CD4-positive, alpha-beta T cell treated with Interleukin-6 at 100 ng/mL for 8 hours (primary cell): ENCODE measurements at places on chromosomes 12 and 14.

- no peak for DNase-seq
Observed at GRCh38 chr14:100903672-100904185, at the start of gene RTL1. Gene RTL1 (minus strand): TSS chr14:100903722. CDS start chr14:100884788, 18,934 bp downstream.

DNA sequence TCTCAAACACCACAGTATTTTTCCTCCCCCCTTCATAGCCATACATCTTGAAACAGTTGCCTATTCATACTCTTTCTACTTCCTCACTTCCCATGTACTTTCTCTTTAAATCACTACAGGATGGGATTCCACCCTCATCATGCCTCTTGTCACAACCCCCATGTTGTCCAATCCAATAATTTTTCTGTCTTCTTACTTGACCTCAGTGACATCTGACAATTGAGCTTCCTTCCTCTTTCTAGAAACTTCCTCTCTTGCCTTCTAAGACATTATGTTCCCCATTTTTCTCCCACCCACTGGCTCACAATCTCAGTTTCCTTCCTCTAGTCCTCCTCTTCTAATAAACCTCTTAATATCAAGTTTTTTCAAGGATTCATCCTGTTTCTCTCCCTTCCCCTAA is 5.3 kb downstream of the C2CD5 start:
- DNase-seq: no peak

GRCh38 chr14:64197996-64198395 is 96.2 kb downstream of the ESR2 start:
- no peak for DNase-seq

DNA sequence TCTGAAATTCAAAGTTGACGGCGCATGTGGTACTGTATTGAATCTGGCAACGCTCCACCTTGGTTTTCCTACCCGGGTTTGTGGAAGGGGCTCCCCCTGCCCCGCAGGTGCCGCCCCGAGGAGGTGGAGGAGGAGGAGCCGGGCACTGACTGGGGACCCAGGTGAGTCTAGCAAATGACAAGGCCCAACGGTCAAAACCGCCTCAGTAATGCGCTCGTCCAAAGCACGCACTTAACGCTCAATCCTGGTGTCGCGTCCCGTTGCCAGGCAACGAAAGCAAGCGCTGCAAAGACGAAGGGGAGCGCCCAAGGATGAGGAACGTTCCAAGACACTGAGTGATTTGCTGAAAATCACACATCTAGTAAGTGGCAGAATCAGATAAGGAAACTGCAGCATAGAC is 24.0 kb upstream of the CLEC4E start:
- DNase-seq: no peak

DNA sequence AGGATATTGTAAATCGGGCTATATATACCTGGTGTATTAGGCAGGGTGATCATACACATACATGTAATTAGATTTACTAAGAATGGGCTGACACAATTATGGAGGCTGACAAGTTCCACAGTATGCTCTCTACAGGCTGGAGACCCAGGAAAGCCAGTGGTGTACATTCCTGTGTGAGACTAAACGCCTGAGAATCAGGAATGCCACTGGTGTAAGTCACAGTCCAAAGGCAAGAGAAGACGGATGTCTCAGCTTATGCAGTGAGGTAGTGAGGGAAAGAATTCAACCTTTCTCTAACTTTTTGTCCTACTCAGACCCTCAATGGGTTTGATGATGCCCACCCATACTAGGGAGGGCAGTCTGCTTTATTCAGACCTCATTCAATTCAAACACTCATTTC is 57.1 kb downstream of the METTL25 start:
- DNase-seq: no peak

GRCh38 chr14:95015046-95015445 is 142.3 kb downstream of the DICER1 start:
- no peak for DNase-seq

DNA sequence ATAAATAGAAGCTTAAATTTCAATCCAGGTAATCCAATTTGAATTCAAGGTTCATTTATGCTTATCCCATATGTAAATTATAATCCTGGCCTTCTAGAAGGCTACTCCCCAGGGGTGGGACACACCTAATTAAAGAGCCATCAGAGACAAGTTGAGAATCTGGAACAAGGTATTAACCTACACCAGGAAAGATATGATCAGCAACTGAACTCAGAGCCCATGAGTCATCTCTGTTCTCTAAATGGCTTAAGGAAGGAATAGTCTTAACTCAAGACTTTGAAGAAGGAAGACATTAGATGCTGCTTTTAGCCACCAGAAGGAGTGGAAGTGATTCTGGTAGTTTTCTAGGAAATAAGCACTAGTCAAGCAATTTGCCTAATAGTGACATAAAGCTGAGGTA is 88.0 kb downstream of the KIF21A start:
- DNase-seq: no peak

- DNase-seq: no peak
Observed at GRCh38 chr14:36657399-36658122, 4.1 kb upstream of the PAX9 start.

DNA sequence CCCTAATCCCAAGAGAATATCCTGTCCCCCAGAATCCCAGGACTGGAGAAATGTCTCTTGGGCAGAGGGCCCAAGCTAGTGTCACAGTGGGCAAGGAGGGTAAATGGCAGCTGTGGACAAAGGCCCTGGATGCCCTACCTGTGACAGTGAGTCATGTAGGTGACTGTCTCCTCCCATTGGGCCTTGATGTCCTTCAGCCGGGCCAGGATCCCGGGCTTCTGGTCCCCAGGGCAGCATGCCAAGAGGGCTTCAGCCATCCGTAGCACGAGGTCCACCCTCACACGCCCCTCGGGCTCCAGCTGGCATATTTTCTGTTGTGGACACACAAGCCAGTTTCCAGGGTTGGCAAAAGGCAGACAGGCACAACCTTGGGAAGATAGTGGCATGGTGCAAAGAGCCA is 48.8 kb downstream of the SYNE3 start:
- DNase-seq: no peak

DNA sequence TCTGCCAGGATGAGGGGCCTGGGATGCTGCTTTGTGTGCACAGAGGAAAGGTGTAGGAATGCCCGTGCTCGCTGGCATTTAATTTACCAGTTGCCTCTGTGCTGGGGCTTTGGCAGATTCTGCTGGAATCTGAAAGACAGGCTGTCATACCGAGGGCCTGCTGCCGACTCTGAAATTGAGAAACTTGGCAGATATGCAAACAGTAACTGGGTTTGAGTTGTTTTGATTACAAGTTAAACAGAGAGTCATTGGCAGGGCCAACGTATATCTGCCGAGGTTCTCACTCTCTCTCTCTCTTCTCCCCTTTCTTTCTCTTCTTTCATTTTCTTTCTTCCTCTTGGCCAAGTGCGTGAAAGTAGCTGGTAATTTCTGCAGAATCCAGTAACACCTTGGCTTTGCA is 618.7 kb downstream of the VRK1 start:
- no peak for DNase-seq

- no peak for DNase-seq
Observed at GRCh38 chr12:31488737-31489338, 102.1 kb downstream of the DENND5B start.

- no peak for DNase-seq
Observed at GRCh38 chr12:15092826-15093225, 120.0 kb downstream of the PDE6H start.

GRCh38 chr12:47359310-47360092 is 279.7 kb upstream of the AMIGO2 start:
- no peak for DNase-seq

GRCh38 chr14:100731846-100732765 is 5.4 kb downstream of the DLK1 start:
- no peak for DNase-seq

GRCh38 chr12:130965214-130965613 is 11.5 kb downstream of the ADGRD1 start:
- DNase-seq: no peak

- no peak for DNase-seq
Observed at GRCh38 chr12:122355706-122356105, 66.8 kb downstream of the CLIP1 start.

- DNase-seq: no peak
Observed at GRCh38 chr14:86091811-86092210, 561.9 kb downstream of the FLRT2 start.

- no peak for DNase-seq
Observed at GRCh38 chr14:29102996-29103395, 336.4 kb downstream of the FOXG1 start.

DNA sequence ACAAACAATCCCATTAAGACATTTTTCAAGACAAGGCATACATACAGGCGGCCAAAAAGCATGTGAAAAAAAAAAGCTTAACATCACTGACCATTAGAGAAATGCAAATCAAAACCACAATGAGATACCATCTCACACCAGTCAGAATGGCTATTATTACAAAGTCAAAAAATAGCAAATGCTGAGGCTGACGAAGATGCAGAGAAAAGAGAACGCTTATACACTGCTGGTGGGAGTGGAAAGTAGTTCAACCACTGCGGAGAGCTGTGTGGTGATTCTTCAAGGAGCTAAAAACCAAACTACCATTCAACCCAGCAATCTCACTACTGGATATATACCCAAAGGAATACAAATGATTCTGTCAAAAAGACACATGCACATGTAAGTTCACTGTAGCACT is 216.7 kb downstream of the FOXG1 start:
- DNase-seq: no peak

GRCh38 chr12:9673404-9674225 is 4.1 kb downstream of the CLEC2D start:
- DNase-seq: peak; percentile 53

- peak; percentile 47 for DNase-seq
Observed at GRCh38 chr14:21825149-21825743, 151.6 kb upstream of the OR4E1 start.

- DNase-seq: no peak
Observed at GRCh38 chr14:22824711-22825359, 4.9 kb upstream of the MRPL52 start.

DNA sequence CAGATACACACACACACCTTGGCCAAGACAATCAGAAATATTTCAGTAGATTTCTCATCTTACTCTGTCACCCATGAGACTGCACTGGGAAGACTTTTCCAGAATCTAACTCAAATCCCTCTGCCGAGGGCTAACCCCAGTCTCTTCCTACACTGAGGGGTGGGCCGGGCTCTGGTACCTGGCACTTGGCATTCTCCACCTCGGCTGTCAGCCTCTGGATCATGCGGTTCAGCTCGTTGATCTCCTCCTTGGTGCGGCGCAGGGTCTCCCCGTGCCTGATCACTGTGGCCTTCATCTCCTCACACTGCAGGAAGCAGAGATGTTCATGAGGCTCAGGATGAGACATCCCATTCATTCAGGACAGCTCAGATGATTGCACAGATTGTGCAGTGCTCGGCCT is 4.9 kb downstream of the KRT83 start:
- no peak for DNase-seq

- DNase-seq: no peak
Observed at GRCh38 chr12:104602406-104602805, 145.7 kb downstream of the CHST11 start.

- DNase-seq: no peak
Observed at GRCh38 chr12:52038447-52038846, 12.8 kb upstream of the NR4A1 start.

GRCh38 chr14:104098272-104099095 is 13.0 kb downstream of the ASPG start:
- DNase-seq: no peak

DNA sequence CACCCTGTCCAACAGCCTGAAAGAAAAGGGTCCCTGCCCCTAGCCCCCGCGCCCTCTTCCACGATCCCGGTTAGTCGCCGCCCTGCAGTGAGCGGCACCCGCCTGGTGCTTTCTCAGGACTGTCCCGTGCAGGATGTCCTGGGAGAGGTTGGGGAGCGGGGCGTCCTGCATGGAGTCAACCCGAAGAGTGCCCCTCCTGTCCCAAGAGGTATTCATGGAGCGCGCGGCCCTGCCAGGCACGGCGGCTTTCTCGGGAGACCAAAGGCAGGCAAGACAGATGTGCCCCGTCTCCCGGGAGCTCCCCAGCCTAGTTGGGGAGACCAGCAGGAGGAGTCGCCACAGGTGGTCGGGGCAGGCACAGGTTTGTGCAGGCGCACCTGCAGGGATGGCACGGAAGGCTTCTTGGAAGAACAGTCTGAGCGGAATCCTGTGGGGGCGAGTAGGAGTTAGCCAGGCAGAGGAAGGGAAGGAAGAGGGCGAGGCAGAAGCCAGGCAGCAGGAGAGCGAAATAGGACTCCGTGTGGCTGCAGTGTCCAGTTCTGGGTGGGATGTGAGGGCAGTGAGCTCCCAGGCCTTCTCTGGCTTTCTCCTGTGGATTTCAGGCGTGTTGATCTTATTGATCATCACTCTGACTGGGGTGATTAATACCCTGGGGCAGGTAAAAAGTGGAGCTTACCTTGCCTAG is 723 bp downstream of the SIVA1 start:
- DNase-seq: no peak

DNA sequence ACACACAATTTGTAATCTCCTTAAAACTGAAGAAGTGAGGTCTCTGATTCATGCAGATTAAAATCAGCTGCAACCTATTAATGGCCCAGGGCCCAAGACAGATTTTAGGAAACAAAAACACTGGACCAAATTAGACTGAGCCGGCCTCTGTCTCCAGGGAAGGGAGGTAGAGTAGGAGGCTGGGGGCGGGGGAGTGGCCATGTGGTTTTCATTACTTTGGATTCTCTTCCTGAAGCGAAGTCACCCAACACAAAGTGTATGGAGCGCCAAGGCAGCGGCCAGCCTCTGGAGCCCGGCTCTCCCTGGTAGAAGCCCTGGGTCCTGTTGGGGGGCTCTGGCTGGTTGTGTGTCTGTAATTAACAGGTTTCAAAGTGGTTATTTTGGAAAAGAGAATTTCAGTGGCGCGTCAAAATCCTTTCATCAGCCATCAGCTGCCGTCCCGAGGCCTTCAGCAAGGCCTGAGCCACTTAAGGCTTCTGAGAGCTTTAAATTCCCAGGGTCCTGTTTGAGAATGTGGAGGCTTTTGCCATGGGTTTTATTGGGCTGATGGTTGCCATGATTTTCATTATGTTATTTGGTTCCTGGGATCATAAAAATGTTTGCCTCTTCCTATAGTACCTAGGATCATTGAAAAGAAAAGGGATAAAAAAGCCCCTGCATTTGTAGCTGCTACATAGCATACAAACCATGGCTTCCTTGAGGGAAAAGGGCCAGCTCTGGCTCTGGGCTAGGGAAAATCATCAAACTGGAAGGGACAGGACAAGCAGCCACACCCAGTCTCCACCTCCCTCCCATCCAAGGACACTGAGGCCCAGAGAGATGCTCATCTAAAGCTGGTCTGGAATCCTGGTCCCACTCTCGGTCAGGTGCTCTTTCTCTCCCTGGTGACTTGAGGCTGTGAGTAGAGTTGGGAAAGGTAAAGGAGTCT is 282.4 kb downstream of the ZFP36L1 start:
- DNase-seq: no peak

- DNase-seq: no peak
Observed at GRCh38 chr14:47917344-47917954, 242.0 kb upstream of the MDGA2 start.

DNA sequence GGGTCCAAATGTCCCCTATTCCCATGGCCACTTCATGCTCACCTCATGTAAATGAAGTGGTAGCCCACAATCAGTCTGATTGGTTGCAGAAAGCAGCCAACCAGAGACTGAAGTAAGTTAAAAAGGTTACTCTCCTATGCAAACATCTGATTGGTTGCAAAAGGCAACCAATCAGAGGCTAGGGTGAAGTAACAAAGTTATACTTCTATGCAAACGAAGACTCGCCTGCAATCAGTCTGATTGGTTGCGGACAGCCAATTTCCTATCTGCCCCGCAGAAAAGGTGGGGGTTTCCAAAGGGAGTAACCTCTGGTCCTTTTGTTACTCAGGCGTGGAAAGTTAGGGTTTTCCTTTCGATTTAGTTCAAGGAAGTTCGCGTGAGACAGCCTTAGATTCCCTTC is 208.1 kb upstream of the NEDD1 start:
- DNase-seq: no peak

- DNase-seq: no peak
Observed at GRCh38 chr12:75062691-75063090, 146.9 kb downstream of the KCNC2 start.

- no peak for DNase-seq
Observed at GRCh38 chr12:68761901-68762630, 16.1 kb downstream of the SLC35E3 start.
